ENCODE measurements at places on chromosomes 3 and 15. TPM values are rescaled to one million over a fixed set of nuclear protein-coding genes. Genes with fewer than 3 reads are reported as not detected.

CEP152 gene
- 38.4 TPM for total RNA-seq

MLH1 gene
- 65.3 TPM for total RNA-seq

ROPN1 gene
- total RNA-seq, result not detected

RYR3 gene
- not detected for total RNA-seq

GPR87 gene
- total RNA-seq, result 0.53 TPM

SPESP1 gene
- total RNA-seq, result 0.66 TPM

MCF2L2 gene
- 6.0 TPM for total RNA-seq

EOGT gene
- total RNA-seq, result 15.5 TPM

NISCH gene
- total RNA-seq, result 84.1 TPM

CD200 gene
- 0.67 TPM for total RNA-seq

IDH2 gene
- 293 TPM for total RNA-seq

ITIH1 gene
- total RNA-seq, result not detected

TM4SF1 gene
- not detected for total RNA-seq

PLAAT1 gene
- total RNA-seq, result not detected

WDR72 gene
- not detected for total RNA-seq

TMEM45A gene
- total RNA-seq, result 0.26 TPM

ACTL6A gene
- total RNA-seq, result 80.1 TPM

SERPINI1 gene
- 3.0 TPM for total RNA-seq

CCNB2 gene
- total RNA-seq, result 97.0 TPM

VIPR1 gene
- 0.14 TPM for total RNA-seq

MINAR1 gene
- 0.47 TPM for total RNA-seq

SAMMSON gene
- total RNA-seq, result not detected

GREM1 gene
- not detected for total RNA-seq

PLSCR2 gene
- not detected for total RNA-seq

GHSR gene
- not detected for total RNA-seq

ITIH4 gene
- total RNA-seq, result 24.9 TPM

MRPL47 gene
- total RNA-seq, result 49.8 TPM

ZNF385D gene
- total RNA-seq, result not detected

CAMKV gene
- not detected for total RNA-seq

BTLA gene
- total RNA-seq, result 16.2 TPM

DUOXA2 gene
- not detected for total RNA-seq

FAM43A gene
- total RNA-seq, result 1.6 TPM

ANKRD34C gene
- total RNA-seq, result not detected

CFAP44 gene
- 3.4 TPM for total RNA-seq

ANKUB1 gene
- not detected for total RNA-seq

SPG11 gene
- 95.8 TPM for total RNA-seq

DCUN1D1 gene
- total RNA-seq, result 65.0 TPM

SACM1L gene
- 88.7 TPM for total RNA-seq

CCDC33 gene
- not detected for total RNA-seq

FSIP1 gene
- total RNA-seq, result 0.56 TPM

Measured in activated CD8-positive, alpha-beta memory T cell treated with anti-CD3 and anti-CD28 coated beads, Interleukin-2, amount 10 ng/mL, durations not matched to agents 7 days and 5 days (primary cell).